ENCODE measurements at places on chromosomes 4 and X.

GRCh38 chrX:39677978-39678791 is 419.6 kb downstream of the BCOR start:
- ATAC-seq, result no peak

GRCh38 chr4:139675651-139676050 is 10.0 kb downstream of the MGST2 start:
- ATAC-seq, result no peak

GRCh38 chr4:139515531-139515958 is 40.5 kb downstream of the SETD7 start:
- ATAC-seq, result no peak

- ATAC-seq, result no peak
Measured at GRCh38 chr4:186881521-186882220, 158.0 kb upstream of the FAT1 start.

DNA sequence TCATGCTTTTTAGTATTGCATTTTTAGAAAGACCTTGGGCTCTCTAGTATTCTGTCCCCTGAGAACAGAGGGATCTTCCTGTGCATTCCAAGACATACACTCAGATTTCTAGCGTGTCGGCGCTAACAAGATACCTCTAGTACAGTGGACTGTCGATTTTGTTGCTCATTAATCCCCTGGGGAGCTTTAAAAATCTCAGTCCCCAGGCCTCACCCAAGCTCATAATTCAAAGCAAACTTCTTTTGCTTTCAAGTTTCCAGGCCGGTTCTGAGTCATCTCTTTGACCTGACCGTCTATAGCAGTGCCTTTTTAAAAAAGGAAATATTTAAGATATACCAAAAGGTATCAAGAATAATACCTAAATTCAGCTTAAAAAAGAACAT is 137.0 kb downstream of the AMMECR1 start:
- ATAC-seq, result peak; percentile 38

DNA sequence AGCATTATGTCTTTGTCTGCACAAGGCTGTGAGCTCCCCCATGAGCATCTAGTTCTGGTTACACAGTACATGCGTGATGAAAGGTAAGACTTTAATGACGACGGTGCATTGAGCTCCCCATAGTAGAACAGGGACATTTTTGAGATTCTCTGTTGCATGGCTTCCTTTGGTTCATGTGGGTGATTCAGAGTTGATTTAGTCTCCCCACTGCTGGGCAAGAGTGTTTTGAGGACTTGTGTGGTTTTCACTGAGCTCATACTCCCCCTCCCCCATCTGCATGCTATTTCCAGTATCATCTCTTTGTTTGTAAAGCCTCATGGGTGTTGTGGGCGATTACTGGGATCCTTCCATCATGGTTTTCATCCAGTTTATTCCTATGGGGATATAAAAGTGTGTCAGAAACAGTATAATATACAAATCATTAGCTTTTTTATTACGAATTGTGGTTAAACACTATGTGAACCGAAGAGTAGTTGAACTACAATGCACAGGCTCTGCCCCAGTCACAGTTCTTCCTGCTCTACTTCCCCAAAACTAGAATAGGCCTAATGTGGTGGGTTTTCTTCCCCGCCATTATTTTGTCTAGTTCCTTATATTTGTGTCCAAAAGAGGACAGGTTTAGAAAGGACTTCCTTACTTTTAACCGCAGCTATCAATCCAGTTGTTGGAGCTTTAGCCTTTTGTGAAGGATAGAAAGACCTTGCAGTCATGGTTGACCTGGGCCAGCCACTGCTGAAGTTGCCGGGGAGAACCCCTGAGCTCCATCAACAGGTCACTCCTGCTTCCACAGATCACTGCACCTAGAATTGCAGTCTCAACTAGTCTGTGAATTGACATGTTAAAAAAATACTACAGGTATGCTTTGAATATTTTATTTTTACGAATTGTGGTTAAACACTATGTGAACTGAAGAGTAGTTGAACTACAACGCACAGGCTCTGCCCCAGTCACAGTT is 30.4 kb downstream of the KIT start:
- peak; percentile 42 for ATAC-seq
